ENCODE measurements at places on chromosomes 3 and 15.
A peak's percentile ranks its signal among the peaks of the same experiment; 100 is the strongest.

DNA sequence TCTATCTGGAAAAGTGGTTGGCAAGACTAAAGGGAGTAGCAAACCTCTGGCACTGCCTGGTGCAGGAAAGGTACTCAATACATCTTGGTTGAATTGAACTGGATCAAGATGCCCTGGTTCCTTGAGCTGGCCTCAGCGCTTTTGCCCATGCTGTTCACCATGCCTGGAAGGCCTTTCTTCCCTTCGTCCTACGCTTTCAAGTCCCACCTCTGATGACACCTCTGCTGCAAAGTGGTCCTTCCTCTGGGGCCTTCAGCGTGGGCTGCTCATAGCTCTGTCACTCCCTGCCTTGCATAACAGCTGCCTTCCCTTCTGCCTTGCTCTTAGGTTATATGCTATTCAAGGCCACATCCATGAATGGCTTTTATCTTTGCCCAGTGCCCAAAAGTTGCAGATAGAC is 23.0 kb downstream of the ITGA11 start:
- DNase-seq, result no peak

DNA sequence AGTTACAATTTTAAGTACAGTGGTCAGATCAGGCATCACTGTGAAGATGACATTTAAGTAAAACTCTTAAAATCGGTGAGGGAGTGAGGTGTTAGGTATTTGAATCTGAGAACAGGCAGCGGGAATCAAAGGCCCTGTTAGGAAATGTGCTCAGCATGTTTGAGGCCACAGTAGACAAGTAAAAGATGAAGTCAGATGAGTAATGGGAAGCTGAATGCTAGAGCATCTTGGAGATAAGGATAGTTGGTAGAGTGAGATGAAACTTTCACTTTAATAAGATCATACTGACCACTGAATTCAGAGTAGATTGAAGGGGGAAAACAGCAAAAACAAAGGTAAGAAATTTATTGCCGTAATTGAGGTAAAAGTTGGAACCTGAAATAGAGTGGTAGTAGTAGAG is 61.6 kb downstream of the DCBLD2 start:
- peak; percentile 48 for DNase-seq

DNA sequence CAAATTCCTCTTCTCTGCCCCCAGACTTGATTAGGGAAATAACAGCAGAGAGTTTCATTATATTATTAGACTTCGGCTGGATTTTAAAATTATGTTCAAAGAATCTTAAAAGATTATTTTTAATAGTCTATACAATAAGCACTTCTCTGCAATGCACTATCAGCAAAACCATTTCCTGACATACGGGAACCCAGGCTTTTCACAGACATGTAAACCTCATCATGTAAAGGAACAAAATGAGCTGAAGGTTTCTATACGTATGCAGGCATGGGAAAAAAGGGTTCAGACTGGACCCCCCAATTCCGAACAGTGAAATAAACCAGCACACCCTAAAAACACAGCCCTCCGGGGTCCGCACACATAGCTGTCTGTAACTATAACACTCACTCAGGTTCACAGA is 77.5 kb upstream of the LMOD3 start:
- no peak for DNase-seq

DNA sequence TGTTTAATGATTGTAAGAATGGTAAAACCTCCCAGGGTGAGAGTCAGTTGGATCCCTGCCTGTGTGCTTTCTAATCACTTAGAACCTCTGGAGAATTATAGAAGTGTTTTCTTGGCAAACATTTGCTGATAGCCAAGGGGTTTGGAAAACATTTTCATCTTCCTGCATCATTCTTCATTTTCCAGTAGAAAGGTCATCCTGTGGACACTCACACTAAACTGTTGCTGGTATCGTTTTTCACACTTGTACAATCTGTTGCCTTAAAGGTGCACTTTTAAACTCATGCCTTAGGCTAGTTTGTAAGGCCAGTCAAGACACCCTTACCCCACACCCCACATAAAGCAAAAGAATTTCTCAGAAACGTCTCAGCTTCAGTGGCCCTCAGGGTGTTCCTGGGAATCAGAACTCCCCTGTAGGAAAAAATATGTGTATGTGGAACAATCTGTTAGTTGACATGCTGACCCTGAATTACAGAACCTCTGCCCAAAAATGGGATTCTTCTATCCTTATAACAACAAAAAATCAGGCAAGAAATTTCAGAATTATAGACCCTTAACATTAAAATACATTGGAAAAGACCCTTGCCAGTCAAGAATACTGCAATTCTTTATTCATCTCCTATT is 5.8 kb upstream of the PLD1 start:
- peak; percentile 63 for DNase-seq

DNA sequence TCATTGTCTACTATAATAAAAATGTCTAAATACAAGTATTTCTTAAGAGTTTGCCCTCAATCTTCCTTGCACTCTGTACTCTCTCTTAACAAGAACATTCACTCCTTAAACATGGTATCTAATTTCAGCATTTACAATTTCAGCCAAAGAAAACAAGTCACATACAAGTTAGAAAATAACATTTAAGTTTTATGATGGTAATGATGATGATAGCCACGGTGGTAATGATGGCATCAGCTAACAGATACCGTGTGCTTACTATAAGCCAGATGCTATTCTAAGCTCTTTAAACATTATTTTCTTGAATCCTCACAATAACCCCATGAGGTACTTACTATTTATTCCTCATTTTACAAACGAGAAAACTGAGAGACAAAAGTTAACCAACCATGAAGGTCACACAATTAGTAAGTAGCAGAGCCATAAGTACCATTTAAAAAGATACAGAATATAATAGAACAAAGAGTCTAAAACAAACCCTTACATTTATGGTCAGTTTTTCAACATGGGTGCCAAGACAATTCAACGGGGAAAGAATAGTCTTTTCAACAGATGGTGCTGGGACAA is 7.4 kb downstream of the SPICE1 start:
- DNase-seq, result no peak

DNA sequence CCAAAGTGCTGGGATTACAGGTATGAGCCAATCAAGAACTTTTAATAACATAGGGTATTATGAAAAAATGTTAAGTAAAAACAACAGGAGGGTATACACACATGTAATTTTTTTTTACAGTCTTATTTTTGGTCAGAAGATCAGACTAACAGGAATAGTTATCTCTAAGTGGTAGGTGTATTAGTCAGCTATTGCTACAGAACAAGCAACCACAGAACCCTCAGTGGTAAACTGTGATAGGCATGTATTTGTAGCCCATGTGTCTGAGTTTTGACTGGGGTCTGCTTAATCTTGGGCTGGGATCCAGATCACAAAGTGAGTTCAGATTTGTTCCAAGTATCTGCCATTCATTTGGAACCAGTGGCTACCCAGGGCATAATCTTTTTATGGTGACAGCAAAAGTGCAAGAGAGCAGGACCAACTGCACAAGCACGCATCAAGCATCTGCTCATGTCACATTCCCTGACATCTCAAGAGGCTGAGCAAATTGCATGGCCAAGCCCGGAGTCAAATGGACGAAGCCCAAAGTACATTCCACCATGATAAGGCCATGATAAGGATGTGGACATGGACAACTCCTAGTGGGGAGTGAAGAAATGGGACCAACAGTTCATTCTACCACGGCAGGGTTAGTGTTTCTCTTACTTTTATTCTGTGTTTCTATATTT is 3.0 kb upstream of the IL5RA start:
- DNase-seq, result no peak
